ENCODE measurements at places on chromosomes 7 and 10.

GRCh38 chr10:27578316-27578715 lies 74.2 kb downstream of the RAB18 start:
- no peak for DNase-seq

DNA sequence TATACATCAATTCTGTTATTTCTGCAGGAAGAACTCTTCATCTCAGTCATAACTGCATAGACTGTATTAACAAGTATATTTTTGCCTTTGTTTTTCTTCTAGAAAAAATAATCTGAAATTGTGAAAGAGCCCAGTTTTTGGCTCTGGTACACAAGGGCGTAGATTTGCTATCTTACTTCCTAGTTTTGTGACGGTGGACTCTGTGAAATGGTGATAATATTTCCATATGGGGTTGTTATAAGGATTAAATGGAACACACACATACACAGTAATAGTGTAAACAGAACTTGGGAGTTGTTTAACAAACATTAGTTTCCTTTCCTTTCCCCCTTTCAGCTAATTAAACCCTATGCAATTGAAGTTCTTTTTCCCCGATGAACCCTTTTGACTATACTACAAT lies 108.7 kb downstream of the MKLN1 start:
- no peak for DNase-seq

DNA sequence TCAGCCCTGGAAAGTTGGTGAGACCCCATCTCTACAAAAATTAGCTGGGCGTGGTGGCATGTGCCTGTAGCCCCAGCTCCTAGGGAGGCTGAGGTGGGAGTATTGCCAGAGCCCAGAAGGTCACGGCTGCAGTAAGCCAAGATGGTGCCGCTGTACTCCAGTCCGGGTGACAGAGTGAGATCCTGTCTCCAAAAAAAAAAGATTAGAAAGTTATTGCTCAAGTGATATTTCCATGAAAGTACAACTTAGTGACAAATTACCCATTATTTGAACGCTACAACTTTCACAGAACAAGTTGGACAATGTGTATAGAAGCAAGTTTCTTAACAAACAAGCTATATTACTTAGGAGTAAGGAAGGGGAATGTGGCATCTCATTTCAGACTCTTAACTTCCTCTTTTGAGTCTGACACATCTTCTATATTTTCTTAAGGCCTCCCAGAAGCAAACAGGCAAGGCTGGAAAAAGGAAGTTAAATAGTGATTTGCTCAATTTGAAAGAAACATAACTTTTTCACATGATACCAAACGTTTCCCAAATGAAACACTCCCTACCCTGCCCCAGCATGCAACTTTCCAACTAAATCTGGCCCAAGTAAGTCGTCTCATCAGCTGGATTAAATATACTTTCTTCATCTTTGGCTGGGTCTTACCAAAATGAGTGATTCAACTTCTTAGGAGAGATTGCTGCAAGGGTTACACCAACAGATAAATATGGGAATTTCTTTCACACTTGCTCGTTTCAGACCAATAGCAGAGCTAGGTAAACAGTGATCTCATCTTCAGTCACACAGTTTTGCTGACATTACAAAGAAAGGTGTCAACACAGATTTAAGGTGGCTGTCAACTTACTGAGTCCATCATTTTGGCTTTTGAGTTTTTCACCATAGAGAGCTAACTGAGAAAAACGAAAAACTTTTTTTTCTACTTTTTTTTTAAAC lies 66.3 kb upstream of the KLF6 start:
- no peak for DNase-seq

DNA sequence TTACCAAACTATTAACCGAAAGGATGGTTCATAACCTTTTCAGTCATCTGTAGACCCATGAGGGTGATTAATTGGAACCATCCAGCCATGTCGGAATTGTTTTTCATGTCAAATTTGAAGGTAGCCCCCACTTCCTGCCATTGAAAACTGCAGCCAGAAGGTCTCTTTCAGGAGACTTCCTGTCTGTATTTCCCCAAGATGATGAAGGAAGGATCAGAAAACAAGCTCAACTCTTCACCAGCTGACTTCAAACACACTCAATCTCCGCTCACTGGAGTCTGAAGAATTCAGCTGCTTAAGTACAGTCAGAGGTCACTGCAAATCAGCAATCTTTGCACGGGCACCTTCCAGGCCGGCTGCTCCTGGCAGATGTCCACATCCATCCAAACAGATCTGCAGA lies 291.7 kb upstream of the NPVF start:
- no peak for DNase-seq

DNA sequence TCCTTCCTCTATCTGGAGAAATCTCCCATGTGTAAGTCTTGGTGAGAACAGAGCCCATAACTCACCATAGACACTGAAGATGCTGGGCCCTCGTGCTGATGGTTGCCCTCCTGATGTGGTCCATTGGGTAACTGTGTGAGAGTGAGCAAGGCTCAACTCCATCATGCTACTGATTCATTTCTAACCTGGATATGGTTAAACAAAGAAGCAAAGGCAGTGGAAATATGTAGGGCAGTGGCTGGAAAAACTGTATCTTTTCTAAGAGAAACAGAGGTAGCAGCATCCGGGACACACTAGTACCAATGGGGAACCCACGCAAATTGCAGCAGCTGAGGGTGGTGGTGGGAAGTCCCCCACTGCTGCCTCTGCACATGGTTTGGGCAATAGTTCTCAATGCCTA lies 221.7 kb downstream of the KLF6 start:
- DNase-seq = no peak
